ENCODE measurements at places on chromosomes 7 and 10.

DNA sequence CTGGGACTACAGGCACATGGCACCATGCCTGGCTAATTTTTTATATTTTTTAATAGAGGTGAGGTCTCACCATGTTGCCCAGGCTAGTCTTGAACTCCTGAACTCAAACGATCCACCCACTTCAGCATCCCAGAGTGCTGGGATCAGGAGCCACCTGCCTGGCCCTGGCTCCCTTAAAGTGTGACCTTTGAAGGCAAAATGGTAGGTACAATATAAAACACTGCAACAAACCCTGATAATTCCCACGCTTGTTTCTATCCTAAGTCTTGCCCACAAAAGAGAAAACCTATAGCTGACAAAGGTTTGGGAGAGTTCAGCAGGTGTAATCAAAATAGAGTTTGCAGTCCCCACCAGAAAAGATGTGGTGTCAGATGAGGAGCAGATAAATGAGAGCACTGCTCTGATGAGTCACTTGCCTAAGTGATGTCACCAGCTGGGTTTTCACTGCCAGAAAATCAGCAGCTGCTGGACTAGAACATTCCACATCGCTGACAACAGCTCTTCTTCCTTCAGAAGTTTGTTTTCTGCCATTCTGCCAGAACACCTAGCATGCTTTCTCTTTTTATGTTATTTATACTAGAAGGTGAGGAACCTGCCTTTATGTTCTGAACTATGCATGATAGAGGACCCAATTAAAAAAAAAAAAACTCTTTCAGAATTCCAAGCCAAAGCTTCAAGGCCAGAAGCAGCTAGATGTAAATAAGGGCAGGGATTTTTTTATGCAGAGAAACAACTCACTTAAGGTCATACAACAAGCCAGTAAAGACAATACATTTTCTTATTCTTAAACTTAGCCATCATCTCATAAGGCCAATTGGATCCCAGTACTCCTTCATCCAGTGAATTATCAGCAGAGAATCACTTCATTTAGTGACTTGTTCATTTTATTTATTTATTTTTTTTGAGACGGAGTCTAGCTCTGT lies 18.0 kb downstream of the PURB start:
- no peak for DNase-seq

- DNase-seq, result no peak
These were observed 22.7 kb upstream of the WASHC2A start for GRCh38 chr10:50044941-50045664.

DNA sequence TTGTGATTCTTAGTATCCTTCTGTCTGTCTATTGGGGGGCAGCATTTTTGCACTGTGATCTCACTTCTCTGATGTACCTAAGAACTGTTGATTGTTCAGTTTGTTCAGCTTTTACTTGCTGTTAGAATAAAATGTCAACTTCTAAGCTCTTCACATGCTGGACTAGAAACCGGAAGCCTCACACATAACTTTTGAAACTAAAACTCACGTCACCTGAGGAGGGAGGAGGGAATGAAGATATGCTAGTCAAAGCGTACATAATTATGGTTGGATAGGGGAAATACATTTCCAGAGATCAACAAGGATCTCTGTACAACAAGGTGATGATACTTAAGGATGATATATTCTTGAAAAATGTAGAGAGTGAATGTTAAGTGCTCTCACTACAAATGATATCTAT lies 609.7 kb downstream of the INHBA start:
- DNase-seq, result no peak

DNA sequence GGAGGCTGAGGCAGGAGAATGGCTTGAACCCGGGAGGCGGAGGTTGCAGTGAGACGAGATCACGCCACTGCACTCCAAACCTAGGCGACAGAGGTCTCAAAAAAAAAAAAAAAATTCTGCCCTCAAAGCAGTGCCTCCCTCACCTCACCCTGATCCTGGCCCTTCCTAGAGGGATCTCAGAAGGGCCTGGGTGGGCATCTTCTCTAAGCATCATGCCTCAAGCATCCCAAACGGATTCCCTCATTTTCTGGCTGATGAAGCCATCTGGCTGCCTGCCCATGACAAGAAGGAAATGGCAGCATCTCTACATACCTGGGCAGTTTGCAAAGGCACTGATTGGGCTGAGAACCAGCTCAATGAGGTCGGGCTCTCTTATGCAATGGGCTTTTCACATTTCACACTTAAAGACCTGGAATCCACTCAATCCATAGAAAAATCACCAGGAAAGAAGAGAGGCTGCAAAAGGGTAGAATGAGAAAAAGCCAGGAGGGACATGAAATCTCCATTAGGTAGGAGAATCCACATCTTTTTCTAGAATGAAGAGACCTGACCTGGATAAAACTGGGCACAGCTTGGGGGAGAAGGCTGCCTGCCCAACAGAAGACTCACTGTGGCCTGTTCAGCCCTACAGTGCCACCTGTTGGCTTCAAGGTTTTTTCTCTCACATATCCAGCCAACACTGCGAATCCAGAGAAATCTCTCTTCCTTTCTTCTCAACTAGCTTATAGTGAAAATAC lies 48.1 kb downstream of the PDLIM1 start:
- no peak for DNase-seq

DNA sequence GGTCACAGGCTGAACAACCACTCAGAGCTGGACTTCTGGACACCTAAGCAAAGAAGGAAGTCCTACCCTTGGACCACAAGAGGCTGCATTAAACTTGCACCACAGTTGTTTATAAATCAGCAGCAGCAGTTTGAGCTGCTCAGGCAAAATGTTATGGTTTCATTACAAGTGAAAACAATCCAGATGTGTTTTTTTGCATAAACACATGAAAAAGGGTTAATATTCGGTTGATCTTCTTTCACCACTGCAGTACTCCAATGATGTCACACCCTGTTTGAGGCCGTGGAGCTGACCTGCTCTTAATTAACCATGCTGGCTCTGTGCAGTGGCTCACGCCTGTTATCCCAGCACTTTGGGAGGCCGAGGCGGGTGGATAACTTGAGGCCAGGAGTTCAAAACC lies 490.8 kb upstream of the CELF2 start:
- DNase-seq, result no peak

DNA sequence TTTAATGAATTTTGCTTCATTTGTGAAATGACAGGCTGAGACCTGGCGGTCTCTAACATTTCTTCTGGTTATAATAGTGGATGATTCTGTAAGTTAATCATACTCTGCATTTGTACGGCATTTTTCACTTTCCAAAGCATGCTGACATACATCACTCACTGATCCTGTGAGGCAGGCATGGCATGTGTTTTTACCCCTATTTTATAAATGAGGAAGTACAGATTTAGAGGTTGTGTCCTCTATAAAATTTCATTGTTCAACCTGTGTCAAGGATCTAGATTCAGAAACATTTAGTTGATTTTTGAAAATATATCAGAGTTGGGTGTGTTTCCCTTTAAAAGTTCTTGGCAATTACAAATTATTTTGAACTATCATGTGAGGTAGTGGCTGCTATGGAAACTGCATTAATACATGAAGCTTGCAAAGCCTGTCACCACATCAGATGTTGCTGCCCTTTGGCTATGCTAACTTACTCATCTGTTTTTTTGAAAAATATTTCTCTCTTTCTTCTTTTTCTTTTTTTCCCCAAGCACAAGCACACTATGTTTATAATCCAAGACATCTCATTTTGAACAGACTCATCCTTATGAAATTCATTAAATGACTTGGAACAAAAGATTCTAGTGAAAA lies 172.7 kb downstream of the GNAI1 start:
- DNase-seq, result no peak
